ENCODE measurements at places on chromosomes 4 and X.

GRCh38 chr4:109411964-109412363 lies 21.7 kb upstream of the SEC24B start:
- peak; percentile 20 for DNase-seq

- no peak for DNase-seq
Observed at GRCh38 chrX:69503228-69503781, 821 bp upstream of the NALF2 start.

- DNase-seq = no peak
Observed at GRCh38 chr4:137526681-137527080, 5.6 kb downstream of the PCDH18 start.

GRCh38 chr4:170581322-170581721 lies 491.6 kb upstream of the AADAT start:
- DNase-seq = no peak

- no peak for DNase-seq
Observed at GRCh38 chr4:93829820-93830687, 1.5 kb downstream of the ATOH1 start.

DNA sequence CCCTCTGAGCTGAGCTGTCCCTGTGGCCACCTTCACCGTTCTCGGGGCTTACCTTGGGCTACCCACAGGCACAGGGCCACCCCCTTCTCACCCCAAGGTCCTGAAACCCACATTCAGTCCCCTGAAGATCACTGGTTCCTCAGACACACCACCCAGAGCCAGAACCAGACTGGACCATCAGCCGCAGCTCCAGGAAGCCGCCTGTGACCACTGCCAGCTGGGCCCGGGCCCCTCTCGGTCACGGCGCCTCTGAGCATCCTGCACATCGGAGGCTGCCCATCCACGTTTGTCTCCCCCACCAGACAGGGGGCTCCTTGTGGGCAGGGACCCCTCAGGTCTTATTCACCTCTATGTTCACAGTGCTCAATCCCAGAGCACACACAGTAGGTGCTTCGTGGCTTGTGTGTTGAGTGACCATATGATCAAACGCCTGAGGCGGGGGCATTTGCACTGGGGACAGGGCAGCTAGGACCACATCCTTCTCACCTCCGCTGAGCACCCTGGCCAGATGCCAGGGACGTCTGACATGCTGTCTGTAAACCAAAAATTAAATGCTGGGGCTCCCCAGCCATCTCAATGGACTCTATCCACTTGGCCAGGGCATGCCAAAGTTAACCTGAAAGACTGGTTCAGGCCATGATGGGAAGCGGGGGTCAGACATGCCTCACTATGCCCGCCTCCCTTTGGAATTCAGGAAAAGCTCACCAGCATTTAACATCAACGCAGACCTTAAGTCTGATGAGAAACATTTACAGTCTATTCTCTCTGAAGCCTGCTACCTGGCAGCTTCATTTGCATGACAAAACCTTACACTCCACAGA lies 109.4 kb upstream of the AFAP1 start:
- DNase-seq = no peak

- no peak for DNase-seq
Observed at GRCh38 chr4:141177171-141177570, 43.5 kb upstream of the ZNF330 start.

GRCh38 chr4:81421346-81422218 lies 50.1 kb downstream of the RASGEF1B start:
- no peak for DNase-seq

DNA sequence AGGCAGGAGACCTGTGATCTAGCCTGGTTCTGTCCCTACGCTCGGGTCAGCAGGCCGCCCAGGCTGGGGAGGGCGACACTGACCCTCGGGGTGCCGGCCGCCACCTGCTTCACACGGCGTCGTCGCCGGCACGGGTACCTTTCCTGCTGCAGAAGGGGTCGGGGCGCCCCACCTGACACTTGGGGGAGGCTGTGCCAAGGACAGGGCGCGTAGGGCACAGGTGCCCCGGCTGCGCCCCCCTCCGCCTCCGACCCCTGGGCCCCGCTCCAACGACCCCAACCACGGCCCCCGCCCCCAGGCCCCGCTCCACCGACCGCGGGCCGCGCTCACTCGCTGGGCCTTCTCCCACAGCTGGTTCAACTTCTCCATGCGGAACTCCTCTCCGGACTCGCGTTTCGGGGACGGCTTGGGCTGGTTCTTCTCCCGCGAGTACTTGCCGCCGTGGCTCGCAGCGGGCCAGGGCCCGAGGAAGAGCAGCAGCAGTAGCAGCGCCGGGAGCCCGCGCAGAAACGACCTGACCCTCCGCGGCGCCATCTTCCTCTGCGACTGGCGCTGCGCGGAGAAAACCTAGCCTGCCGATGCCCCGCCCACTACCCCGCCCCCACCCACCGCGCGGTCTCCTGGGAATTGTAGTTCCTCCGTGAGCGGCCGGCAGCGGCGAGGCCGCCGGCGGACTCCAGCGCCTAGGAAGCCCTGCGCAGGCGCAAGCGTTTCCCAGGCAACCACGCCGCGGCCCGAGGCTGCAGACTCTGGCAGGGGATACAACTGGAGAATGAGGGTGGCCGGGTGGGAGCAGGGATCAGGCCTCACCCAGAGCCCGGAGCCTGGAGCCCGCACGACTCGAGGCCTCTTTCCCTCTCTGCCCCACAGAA lies at the start of gene LRPAP1:
Gene LRPAP1 (minus strand): TSS at position 544 of the 872 bp plus-strand sequence. CDS start 10 bp downstream, at position 534.
- peak; percentile 89 for DNase-seq

- DNase-seq = peak; percentile 84
Observed at GRCh38 chr4:21802406-21802805, 146.2 kb downstream of the KCNIP4 start.

DNA sequence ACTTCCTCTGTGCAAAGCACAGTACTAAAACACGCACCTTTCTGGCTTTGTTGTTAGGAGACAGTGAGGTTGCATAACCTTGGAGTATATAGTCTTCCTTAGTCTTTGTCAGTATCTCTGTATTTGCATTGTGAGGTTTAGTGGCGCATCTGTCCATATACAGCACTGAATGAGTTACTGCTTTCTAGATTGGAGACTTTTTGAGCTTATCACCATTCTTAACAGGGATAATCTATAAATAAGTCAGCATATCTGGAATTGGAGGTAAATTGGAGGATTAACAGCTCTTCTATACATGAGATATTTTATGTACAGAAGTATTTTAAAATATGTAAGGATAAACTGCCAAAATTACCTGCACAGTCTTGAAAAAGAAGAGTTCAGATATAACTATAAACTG lies 4.3 kb downstream of the FHDC1 start:
- DNase-seq = no peak

- DNase-seq = peak; percentile 75
Observed at GRCh38 chr4:24781999-24782745, 13.2 kb upstream of the SOD3 start.

DNA sequence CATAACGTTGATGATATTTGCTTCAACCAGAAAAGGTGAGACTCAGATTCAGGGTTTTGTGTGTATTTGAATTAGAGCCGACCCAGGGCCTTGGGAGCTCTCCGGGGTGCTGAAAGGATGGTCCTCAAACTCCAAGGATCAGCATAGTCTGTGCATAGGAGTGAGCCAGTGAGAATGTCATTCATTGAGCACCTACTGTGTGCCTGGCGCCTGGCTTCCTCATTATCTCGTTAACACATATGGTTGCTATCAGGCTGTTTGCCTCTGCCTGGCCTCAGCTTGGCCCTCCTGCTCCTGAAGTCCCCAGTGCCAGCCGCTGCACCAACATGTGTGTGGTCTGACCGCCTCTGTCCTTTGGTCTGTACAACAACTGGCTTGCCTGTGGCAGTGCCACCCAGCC lies 25.1 kb upstream of the JAKMIP1 start:
- DNase-seq = peak; percentile 27

DNA sequence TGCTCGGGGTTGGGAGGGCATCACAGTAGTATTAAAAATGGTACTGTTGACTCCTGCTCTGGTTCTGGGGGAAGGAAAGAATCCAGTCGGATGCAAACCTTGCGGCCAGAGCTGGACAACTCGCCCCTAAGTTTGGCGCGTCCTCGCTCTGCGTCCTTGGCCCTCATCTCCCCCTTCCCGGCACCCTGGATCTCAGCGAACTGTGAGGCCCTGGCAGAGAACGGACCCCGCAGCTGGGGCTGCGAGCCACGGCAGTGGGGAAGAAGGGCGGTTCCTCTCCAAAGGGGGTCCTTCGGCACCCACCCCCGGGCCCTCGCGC lies 14.0 kb downstream of the ARHGEF6 start:
- DNase-seq = no peak

GRCh38 chr4:40672528-40673522 lies 43.2 kb upstream of the RBM47 start:
- peak; percentile 97 for DNase-seq

DNA sequence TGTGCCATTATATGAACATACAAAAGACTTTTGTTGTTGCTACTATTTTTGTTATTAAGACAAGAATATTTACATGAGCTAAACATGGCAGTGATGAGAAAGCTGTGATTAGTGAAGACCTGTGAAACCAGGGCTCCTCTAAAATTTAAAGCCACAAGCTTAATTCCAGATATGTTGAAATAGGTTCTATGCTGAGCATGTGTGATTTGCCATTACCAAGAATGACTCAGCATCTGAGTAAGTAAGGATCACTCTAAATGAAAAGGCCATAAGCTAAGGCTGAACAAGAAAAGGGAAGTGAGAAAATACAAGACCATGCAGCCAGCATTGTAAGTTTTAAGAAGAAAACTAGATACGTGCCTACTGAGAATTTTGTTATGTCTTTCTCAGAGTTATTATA lies 75.9 kb upstream of the CAMK2D start:
- peak; percentile 90 for DNase-seq

- DNase-seq = no peak
Observed at GRCh38 chr4:64399313-64400109, 9.7 kb downstream of the TECRL start.

- peak; percentile 66 for DNase-seq
Observed at GRCh38 chr4:151641167-151641566, 119.6 kb downstream of the GATB start.

- DNase-seq = peak; percentile 87
Observed at GRCh38 chr4:110865611-110866259, 242.9 kb upstream of the PITX2 start.

- DNase-seq = peak; percentile 86
Observed at GRCh38 chr4:87011340-87012034, 76.7 kb downstream of the AFF1 start.

DNA sequence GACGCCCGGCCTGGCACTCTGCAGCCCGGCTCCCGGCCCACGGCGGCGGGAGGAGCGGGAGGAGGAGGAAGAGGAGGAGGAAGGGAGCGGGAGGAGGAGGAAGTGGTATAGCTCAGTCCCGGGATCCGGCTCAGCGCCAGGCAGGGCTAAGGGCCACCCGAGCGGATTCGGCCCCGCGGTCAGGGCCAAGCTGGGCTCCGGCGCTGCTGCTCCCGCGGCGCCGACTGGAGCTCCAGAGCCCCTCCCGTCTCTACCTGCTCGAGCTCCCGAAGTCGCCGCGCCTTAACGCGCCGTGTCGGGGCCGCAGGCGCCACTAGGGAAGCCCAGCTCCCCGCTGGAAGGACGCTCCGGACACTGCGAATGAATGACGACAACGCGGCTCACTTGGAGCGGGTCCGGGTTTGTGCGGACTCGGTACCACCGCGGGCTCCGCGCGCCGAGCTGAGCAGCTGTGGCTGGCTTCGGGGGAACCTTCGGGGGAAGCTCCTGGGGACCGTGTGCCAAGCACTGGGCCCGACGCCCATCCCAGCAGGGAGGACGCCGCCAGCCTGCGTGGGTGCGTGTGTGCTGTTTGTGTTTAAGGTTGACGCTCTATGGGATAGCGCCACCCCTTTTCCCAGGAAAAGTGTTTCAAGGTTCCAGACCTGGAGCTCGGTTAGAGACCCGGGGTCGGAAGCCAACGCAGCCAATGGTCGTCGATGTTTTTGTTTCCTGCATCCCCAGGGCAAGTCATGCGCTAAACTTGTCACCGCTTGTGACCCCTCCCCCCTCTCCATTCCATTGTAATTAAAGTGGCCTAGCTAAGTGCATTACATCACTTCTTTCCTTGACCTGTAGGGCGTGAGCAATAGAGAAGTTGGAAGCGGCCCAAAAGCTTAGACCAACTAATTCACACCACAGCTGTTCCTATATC lies at the start of gene TBC1D9:
Gene TBC1D9 (minus strand): TSS at position 67 of the 913 bp plus-strand sequence. CDS start 340 bp downstream, outside the sequence.
- DNase-seq = peak; percentile 85

DNA sequence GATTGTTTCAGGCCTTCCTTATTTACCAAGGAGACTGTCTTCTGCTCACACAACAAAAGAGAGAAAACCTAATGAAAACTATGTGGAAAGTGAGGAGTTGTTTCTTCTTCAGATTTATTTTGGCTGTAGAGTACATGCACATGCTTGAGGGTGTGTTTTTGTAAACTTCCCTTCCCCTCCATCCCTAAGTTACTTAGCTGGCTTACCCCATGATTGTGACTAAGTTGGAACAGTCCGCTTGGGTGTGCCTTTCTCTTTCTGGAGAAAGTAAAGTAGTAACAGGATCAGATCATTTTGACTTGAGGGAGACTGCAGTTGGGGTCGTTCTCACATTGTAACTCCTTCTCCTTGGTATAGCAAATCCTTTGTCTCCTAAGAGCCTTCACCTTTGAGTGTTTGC lies 155.9 kb downstream of the RTL9 start:
- DNase-seq = no peak

DNA sequence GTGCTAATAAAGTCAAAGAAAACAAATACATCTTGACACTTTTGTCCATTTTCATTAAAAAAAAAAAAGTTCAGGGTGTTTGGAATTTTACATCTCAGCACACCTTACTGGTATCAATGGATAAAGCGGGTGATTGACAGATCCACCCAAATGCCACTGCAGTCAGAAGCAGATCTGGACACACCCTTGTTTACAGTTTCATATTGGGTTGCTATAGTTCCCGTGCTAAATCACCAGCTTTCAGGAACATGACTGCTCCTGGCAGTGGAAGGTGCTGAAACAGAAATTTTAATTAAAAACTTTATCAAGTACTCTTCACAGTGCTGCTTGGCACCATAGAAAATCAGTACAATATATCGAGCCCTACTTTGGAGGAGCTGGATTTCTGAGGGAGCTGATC lies 116.3 kb downstream of the STOX2 start:
- no peak for DNase-seq

DNA sequence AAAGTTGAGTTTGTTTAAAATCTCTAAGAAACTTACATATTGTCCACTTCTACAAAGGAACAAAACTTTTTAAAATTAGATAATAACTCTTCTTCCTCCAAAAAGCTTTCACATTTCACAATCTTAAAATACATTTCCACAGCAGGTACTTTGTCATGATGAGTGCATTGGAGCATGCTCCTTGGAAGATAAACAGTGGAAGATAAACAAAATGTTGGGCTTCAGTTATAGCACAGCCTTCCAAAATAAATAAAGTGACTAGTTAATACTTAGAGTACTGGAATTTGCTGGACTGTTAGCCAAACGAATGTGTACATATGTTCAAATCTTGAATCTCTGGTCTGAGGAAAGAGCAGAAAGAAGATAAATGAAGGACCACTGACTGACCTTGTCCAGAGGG lies 54.9 kb upstream of the PDE5A start:
- peak; percentile 76 for DNase-seq

Data from EH (cell line).